Central memory CD4-positive, alpha-beta T cell (primary cell): ENCODE measurements at places on chromosomes 13 and 19.
A peak's percentile ranks its signal among the peaks of the same experiment; 100 is the strongest.

- DNase-seq, result no peak
Measured at GRCh38 chr19:39351537-39352064, 9.4 kb downstream of the SAMD4B start.

DNA sequence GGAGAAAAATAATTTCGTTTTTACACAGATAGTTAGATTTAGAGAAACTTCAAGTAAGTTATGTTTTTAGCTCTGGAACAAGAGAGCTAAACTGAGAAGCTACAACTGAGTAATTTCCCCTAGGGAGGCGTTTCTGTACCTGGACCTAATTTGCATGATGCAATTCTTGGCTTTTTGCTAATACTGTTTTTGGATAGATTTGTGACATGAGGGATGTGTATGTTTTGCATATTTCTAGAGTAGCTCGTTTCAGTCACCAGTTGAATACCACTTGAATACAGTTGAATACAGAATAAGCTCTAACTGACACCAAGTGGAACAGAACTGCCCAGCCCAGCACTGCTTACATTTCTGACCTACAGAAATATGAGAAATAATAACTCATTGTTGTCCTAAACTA lies 1227.9 kb upstream of the SPRY2 start:
- no peak for DNase-seq

DNA sequence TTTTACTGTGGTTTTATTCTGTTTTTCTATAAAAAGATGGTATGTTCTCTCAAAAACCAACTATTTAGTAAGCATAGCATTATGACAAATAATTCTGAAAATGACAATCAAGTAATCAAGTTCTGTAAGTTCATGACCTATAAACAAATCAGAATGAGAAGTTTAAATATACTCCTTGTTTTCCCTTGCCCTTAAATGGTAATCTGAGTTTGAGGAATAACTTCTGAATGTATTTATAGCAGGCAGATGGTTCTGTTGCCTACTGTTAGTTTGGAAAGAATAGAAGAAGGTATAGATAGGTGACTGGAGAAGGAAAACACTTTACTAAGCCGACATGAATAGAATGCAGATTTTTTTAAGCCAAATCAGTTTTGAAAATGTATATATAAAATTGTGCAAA lies 63.9 kb downstream of the POSTN start:
- no peak for DNase-seq

GRCh38 chr13:113831061-113831460 lies 32.8 kb downstream of the GAS6 start:
- DNase-seq, result no peak

DNA sequence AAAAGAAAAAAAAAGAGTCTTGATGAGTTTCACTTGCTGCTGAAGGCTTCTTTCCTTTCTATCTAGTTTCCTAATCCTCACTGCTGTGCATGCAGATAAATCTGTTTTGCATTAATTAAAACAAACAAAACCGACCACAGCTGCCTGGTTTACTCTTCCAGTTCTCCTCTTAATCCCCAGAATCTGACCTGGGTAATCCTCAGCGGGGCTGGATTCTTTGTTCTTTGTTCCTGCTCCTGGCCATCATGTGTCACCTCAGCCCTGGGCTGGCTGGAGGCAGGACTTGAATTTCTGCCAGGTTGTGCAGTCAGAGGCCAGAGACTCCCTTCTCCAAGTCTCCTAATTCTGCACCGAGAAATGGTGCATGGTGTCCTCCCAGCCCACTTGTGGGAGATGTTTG lies 52.2 kb upstream of the CYP4F8 start:
- DNase-seq, result no peak

DNA sequence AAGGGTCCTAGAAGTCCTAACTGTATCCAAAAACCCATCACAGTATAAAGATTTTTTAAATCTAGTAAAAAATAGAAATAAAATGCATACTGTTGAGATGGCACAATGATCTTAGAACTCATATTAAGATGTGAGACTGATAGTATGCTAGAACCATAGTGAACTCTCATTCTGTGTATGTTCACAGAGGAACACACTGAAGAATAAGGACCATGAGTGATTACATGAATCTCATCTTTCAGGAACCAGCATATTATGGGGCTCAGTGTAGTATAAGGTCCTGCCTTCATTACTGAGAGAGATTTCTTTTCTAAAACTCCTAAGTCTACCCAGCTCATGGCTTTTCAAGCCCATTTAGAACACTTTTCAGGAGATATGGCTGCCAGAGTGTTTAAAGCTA lies 59.8 kb upstream of the RFC3 start:
- DNase-seq, result no peak

DNA sequence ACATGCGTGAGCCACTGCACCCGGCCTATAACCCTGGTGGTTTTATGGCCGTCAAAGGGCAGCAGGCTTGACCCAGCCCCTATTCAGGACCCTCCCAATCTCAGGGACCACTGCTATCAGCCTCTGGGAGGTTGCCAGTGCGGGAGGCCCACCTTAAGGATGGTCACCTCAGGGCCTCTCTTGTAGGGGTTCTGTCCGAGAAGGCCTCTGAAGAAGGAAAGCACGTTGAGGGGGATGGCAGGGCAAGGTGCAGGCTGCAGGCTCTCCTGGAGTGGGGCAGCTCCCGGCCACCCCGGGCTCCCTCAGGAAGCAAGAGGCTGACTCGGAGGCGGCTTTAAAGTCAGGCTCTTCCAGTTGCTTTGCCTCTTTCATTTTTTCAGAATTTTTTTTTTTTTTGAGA lies 6.0 kb upstream of the GRTP1 start:
- no peak for DNase-seq

GRCh38 chr13:36817996-36818803 lies 822 bp upstream of the RFXAP start:
- no peak for DNase-seq

GRCh38 chr13:44106266-44107152 lies 226.8 kb downstream of the LACC1 start:
- DNase-seq, result no peak

DNA sequence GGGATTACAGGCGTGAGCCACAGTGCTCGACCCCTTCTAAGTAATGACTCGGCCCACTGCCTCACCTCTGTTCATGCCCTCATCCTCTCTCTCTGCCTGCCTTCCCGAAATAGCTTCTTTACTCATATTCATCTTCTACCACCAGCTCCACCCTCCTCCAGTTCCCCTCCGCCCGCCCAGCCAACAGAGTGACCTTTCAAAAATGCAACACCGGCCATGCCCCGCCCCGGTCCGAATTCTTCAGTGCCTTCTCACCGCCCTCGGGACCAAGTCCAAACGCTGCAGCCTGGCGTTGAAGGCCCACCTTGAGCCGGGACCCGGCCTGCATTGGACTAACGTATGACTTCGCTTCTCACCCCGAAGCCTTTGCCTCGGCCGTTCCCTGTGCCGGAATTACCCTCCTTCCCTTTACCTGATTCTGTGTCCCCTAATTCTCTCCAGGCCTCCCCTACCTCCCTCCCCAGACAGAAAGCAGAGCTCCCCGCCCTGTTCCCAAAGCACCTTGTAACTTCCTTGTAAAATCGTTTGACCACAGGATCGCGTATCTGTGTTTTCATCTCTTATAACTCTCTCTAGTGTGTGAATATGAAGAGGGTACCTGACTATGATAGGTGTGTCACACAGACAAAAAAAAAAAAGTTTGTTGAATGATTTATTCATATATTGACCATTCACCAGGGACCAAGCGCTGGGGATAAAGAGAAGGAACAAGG lies 8.1 kb upstream of the MUC16 start:
- no peak for DNase-seq

GRCh38 chr13:35136585-35136984 lies 194.5 kb downstream of the NBEA start:
- no peak for DNase-seq

GRCh38 chr13:33937373-33938098 lies 119.6 kb downstream of the RFC3 start:
- no peak for DNase-seq

GRCh38 chr13:57996717-57997116 lies 365.2 kb downstream of the PCDH17 start:
- DNase-seq, result no peak

DNA sequence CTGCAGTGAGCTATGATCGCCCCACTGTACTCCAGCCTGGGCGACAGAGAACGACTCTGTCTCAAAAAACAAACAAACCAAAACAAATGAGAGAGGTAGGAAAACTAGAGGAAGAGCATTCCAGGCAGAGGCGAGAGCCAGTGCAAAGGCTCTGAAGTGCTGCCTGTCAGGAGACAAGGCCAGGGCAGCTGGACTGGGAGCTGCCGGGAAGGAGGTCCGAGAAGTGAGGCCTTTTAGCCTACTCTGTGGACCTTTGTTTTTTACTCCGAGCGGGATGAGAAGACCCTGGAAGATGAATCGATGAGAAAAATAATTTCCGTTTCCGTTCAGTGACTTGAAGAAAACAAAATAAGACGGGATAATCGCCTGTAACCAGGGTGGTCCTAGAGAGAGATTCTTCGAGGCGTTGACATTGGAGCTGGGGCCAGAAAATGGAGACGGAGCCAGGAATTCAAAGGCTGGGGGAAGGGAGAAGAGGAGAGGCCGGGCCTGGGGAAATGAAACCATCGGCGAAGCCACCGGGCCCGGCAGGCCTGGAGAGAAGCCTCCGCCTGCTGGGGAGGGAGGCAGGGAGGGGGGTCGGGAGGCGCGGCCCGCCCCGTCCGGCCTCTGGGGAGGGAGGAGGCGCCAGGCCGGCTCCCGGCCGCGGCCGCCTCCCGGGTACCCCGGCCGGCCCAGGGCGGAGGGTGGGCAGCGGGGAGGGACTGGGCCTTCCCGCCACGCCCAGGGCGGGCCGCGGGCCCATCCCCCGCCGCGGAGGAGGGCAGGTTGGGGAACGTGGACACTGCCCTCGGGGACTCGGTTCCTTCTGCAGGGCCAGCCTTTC lies 7.8 kb upstream of the SERTAD1 start:
- peak; percentile 39 for DNase-seq

- no peak for DNase-seq
Measured at GRCh38 chr19:7476777-7477494, 11.9 kb downstream of the PEX11G start.

GRCh38 chr19:48230555-48231129 lies 25.1 kb downstream of the CARD8 start:
- DNase-seq, result no peak

DNA sequence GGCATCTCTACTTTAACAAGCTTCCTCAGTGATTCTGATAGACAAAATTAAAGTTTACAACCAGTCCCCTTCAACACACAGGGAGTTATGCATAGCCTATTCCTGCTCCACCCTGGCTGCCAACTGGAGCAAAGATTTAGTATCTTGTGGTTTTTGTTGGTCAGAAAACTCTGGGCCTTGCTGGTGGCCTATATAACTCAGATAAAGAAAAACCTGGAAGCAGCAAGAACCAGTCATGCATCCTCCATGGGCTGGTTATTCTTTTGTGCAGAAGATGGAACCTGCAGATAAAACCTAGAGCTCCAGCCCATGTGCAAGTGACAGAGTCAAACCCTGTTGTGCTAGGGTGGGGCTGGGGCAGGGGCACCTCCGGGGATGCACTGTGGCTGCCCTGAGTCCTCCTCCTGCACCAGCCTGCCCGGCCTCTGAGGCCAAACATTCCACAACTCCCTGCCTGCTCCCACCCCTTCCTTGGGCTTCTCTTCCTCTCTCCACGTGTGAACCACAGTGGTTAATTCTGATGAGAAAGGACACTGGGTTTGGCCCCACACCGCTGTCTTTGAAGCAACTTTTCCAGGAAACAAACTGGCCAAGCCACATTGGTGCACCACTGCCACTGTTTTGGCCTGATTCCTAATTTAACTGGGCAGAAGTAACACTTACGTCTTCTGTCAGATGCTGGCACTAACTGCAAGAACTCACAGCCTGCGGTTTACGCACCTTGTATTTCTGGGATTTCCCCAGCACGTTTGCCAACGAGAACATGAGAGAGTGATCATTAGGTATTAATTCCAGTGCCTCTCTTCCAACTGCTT lies 23.3 kb upstream of the GGACT start:
- DNase-seq, result no peak

- DNase-seq, result no peak
Measured at GRCh38 chr13:50410921-50411746, 395.9 kb downstream of the KCNRG start.

DNA sequence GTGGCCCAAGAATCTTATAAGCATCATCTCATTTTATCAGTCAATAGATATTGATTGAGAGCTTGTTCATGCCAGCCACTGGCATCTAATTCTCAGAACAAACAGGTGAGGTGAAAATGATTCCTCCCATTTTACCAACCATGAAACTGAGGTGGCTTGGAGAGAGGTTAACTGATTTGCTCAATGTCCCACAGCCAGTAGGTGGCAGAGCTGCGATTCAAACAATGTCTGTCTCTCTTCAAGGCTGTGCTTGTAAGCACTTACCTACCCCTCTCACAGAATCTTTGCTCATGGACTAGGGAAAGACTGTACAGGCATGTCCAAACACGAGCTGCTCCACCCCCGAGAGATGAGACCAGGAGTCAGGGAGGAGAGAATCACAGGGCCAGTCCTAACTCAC lies 21.5 kb upstream of the GSX1 start:
- no peak for DNase-seq

GRCh38 chr19:3459089-3459881 lies 21.0 kb downstream of the SMIM24 start:
- DNase-seq, result no peak

DNA sequence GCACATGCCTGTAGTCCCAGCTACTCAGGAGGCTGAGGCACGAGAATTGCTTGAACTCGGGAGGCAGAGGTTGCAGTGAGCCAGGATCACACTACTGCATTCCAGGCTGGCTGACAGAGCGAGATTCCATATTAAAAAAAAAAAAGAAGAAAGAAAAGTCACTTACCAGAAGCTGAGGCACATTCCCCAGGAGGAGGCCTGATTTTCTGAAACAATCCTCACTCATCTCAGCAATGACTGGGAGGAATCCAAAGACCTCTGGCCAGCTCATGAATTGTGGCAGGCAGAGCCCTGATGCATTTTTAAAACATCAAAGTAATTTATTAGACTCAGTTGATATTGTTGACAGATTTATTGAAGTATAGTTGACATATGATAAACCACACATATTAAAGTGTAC lies 206.3 kb downstream of the FOXO1 start:
- DNase-seq, result no peak

DNA sequence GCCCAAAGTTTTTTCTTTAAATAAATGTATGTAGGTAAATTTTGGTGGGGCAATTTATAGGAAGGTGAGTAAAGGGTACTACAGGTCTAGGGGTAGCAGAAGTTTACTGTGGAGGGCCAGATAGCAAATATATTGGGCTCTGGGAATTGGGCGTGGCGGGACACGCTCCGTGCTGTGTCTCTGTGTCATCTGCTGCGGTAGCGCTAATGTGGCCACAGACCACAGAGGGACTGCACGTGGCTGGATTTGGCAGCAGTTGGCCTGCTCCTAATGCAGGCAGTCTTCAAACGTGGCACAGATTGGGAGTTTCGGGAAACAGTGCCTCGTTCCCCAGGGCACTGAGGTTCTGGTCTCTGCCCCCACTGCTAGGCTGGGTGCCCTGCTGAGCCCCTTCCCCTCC lies 16.6 kb upstream of the MYDGF start:
- DNase-seq, result no peak
